ENCODE measurements at places on chromosomes 12 and 14.
A peak's percentile ranks its signal among the peaks of the same experiment; 100 is the strongest.

DNA sequence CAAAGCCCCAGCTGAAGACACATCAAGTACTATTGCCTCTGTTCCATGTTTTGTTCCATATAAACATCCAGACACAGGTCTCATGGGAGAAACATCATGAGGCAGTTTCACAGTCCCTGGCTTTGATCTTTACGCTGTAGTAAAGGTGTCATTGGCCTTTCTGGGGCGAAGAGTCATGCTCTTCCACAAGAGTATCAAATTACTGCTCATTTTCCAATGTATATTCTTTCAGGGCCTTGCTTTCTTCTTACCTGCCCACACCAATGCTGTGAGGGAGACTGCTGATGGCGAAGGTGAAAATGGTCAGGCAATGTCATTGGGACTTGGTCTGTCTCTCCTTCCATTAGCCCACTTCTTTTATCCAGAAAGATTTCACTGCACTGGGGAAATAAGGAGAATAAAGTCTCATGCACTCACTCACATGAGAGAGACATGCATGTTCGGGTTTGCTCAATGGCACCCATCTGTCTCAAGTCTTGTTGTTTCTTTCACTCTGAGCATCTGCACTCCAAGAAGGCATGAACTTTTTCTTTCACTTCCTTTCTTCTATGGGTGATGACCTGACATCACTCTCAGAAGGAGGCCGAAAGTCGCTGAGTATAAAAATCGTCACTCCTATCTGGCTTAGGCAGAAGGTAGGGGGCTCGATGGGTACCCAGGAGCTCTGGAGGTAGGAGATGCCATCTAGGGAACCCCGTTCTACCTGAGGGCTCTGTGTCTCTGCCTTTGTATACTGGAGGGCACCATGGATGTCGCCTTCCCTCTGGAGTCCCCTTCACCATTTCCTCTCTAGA lies 1.3 kb upstream of the JDP2 start:
- DNase-seq, result peak; percentile 20

GRCh38 chr12:27277846-27278260 lies 33.8 kb downstream of the STK38L start:
- no peak for DNase-seq

GRCh38 chr14:50001151-50001998 lies 108.5 kb downstream of the ARF6 start:
- peak; percentile 88 for DNase-seq

DNA sequence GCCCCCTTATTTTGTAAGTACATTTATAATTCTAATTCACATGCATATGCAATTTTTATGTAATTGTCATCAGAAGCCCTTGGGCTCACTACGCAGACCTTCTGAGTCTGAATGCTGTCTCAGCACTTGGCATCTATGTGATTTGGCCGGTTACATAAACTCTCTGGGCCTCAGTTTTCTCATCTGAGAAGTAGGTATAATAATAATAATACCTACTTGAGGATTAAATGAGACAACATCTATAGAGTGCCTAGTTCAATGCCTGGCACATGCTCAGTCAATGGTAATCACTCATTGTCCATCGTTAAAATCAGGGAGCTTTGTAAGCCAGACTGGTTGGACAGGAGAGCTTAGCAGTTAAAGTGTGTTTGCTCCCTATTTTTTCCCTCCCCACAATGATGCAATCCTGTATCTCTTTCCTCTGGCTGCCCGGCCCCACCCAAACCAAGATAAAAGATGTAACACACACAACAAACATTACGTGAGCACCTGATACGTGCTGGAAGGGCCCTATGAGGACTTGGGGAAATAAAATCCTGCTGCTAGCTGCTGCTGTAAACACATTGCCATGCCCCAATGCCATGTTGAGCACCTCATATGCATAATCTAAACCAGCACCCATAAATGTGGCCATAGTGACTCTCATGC lies 235.0 kb downstream of the CRADD start:
- DNase-seq, result no peak
